ENCODE measurements at places on chromosomes 3 and 15.

DNA sequence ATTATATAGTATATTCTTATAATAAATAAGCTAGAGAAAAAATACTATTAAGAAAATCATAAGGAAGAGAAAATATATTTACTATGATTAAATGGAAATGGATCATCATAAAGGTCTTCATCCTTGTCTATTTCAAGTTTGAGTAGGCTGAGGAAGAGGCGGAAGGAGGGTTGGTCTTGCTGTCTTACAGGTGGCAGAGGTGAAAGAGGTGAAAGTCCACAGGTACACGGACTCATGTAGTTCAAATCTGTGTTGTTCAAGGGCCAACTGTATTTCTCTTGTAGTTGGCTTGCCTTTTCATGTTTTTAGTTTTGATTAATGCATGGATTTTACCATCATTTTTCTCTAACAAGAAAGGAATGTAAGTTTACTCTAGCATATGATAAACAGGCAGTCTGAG is 41.7 kb downstream of the PDCD6IP start:
- DNase-seq, result no peak

- peak; percentile 77 for DNase-seq
These were observed 67.6 kb upstream of the HACD2 start for GRCh38 chr3:123652342-123652984.

GRCh38 chr3:100402256-100402655 is 917 bp downstream of the LNP1 start:
- no peak for DNase-seq

DNA sequence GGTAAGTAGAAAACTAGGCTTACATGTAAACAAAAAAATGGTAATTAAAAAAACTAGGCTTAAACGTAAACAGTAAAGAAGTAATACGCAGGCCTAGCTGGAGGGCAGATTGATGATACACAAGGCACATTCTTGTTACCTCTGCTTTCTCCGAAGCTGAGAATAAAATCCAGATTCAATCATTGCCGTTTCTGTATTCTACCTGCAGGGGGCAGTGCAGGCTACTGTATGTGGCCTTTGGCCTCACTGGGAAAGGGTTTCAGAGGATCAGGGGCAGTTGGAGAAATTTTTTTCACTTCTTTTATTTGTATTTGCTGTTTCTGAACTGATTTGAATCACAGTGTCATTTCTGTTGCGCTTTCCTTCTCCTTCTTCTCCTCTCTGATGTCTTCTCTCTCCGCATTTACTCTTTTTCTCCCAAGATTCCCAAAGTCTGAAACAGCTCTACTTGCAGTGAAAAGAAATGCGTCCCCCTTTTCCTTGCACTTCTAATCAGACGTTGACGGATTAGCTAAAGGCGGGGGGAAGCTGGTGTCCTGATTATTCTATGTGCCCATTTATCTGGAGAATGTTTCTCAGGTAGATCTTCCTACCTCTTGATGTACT is 67.1 kb upstream of the MCTP2 start:
- DNase-seq, result peak; percentile 53

GRCh38 chr15:47975427-47975826 is 145.4 kb upstream of the SLC24A5 start:
- DNase-seq, result no peak

GRCh38 chr3:148903022-148903442 is 37.9 kb downstream of the CPA3 start:
- DNase-seq, result no peak

DNA sequence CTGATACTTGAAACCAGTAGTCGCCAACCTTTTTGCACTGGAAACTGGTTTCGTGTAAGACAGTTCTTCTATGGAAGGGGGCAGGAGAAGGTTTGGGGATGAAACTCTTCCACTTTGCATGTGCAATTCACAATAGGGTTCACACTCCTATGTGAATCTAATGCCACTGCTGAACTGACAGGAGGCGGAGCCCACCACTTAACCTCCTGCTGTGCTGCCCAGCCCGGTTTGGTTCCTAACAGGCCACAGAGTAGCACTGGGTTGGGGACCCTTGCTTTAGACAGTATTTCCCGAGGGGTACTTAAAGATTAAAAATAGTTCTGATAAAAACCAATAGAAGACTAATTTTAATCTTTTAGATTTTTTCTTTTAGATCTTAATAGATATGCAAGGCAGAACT is 11.1 kb downstream of the TFG start:
- no peak for DNase-seq

- DNase-seq, result no peak
These were observed 38.4 kb upstream of the TRAK1 start for GRCh38 chr3:42052484-42053351.

GRCh38 chr15:96312641-96313335 is 17.7 kb upstream of the NR2F2 start:
- no peak for DNase-seq

DNA sequence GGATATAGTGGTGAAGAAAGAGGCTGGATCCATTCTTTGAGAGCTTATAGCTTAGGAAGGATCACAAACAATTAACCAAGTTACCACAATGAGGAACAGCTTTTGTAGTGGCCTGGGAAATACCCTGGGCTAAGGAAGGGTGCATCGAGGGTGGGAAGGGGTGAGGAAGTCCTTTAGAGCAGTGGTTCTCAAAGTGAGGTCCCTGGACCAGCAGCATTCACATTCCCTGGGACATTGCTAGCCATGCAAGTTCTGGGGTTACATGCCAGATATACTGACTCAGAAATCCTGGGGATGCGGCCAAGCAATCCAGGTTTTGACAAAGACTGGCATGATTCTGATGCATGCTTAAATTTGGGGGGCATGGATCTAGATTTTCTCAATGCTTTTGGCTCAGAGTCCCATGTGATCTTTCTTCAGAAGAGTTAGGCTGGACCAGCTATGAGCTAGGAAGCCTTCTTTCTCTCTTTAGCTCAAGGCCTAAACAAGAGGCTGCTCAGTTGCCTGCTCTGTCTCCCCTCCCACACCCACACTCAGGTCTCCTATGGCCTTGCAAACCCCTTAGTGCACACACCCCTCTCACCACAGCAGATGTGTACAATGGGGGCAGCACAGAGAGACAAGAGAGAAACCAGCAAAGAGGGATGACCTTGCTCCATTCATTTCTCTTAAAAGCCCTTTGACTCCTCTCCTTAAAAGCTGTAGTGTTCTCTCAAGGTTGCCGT is 1.8 kb upstream of the CCR1 start:
- DNase-seq, result no peak

DNA sequence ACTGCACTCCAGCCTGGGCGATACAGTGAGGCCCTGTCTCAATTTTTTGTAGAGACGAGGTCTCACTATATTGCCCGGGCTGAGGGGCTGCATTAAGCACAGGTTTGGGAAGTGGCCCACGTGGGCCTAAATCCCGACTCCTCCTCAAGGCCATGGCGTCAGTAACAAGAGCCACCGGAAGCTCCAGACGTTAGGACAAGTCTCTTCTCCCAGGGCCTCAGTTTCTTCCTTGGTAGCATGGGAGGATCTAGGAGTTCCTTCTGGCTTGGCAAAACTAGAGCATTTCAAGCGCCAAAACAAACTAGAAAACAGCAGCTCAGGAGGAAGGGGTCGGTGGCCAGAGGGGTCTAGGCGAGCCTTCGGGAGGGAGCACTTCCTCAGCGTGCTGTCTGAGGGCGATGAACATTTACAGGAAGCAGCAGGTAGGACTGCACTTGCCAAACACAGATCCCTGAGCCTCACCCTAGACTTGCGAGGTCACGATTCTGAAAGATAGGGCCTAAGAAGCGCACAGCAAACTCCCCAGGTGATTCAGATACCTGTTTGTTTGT is 536 bp downstream of the SNAPC5 start:
- no peak for DNase-seq

GRCh38 chr3:194769020-194769643 is 83.4 kb downstream of the FAM43A start:
- DNase-seq, result peak; percentile 92

GRCh38 chr3:111851511-111851954 is 7.5 kb upstream of the PHLDB2 start:
- DNase-seq, result no peak

- no peak for DNase-seq
These were observed 38.6 kb downstream of the HACD2 start for GRCh38 chr3:123546133-123546755.

GRCh38 chr15:85503151-85503799 is 122.9 kb downstream of the AKAP13 start:
- DNase-seq, result no peak

DNA sequence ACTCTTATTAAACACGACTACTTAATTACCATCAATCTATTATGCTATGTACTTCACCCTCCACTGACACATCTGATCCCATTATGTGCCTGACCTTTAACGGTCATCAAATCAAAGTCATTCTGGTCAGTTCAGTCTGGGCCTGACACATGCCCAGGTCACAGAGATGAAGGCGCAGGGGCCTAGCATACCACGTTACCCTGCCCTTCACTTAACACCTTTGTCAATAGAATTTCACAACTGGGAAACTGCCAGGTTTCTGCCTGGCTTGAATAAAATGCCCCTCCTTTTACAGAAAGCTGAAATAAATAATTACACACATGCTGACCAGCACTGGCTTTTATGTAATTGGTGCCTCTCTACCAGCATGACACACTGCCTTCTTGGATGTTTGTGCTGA is 39.5 kb downstream of the MECOM start:
- no peak for DNase-seq

GRCh38 chr3:143958966-143959365 is 12.7 kb upstream of the DIPK2A start:
- DNase-seq, result no peak

- no peak for DNase-seq
These were observed 132.2 kb downstream of the OSBPL10 start for GRCh38 chr3:31848911-31849310.

DNA sequence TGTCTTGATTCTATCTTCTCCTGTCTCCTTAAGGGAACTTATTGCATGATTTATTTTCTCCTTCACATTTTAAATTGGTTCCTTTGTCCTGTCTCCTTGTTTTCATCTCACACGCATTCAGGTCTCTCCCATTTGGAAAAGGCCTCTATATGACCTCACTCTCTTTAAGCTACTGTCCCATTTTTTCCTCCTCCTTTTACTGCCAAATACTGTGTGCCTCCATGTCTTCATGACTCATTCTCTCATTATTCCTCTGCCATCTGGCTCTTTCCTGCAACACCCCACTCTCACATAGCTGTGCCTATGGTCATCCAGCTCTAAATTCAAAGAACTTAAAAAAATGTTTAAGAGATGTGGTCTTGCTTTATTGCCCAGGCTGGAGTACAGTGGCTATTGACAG is 48.0 kb downstream of the TYRO3 start:
- no peak for DNase-seq

- peak; percentile 64 for DNase-seq
These were observed 130.1 kb downstream of the UACA start for GRCh38 chr15:70633103-70633831.

DNA sequence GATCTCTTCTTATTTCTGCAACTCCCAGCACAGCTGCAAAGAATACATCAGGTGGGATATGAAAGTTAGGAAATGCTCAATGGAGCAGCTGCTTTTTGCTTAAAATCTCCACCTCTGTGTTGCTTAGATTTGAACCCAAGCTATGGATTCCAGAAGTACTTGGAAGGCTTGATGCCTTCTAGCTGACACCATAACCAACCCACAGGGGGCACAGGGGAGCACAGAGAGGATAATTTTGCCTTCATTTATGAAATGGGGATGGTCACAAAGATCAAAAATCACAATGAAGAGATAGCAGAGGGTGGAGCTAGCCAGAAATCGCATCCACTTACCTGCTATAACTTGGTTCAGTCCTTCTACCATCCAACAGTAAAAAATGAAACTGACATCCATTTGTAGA is 75.7 kb downstream of the DUT start:
- DNase-seq, result no peak

- no peak for DNase-seq
These were observed 1.6 kb upstream of the TXNRD3 start for GRCh38 chr3:126656371-126657134.

DNA sequence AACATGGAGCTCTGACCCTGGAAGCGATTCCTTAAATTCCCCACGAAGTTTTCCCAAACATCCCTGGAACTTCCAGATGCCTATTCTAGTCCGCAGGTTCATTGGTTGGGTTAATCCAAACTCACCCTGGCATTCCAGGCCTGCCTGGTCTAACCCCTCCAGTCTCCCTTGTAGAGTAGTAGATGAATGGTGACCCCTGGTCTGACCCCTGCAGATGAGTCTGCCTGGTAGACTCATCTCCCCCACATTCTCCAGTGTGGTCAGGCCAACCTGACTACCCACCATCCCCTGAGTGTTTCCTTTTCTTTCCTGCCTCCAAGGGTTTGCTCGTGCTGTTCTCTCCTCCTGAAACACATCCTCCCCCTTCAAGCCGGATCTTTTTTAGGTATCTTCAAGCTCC is 10.8 kb upstream of the HRH1 start:
- DNase-seq, result no peak

- DNase-seq, result no peak
These were observed 163.9 kb upstream of the SMAD3 start for GRCh38 chr15:66901336-66902100.

DNA sequence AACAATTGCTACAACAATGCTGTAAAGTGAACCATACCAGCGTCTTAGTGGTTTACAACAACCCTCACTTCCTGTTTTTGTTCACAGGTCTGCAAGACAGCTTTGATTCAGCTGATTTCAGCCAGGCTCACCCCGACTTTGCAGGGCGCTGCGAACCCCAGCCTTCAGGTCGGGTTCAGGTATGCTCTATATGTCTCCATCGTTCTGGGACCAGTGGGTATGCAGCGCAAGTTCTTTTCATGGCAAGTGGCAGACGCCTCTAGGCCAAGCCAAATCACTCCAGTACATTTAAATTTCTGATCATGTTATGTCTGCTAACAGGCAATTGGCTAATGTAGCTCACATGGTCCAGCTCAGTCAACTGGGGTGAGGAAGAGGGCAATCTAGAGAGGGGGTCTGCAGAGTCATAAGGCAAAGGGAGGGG is 52.4 kb upstream of the RGMA start:
- no peak for DNase-seq

DNA sequence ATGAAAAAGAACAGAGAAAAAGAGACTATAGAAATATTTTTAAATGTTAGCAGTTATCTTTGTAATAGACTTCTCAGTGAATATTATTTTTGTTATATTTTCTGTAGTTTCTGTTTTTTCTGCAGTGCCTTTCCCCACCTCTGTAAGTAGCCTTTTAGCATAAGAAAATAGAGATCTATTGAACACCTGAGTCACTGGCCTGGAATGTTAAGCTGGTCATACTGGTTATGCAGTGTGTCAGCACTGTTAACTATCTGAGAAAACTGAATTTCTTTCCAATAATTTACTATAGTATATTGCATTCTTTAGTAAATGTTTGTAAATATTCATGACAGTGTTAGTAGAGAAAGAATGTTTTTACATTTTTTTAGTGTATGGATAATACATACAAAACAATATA is 79.8 kb downstream of the NECTIN3 start:
- DNase-seq, result peak; percentile 58
